ENCODE measurements at places on chromosomes 11 and 22.

- no peak for DNase-seq
Measured at GRCh38 chr11:121863126-121863525, 252.9 kb downstream of the BLID start.

DNA sequence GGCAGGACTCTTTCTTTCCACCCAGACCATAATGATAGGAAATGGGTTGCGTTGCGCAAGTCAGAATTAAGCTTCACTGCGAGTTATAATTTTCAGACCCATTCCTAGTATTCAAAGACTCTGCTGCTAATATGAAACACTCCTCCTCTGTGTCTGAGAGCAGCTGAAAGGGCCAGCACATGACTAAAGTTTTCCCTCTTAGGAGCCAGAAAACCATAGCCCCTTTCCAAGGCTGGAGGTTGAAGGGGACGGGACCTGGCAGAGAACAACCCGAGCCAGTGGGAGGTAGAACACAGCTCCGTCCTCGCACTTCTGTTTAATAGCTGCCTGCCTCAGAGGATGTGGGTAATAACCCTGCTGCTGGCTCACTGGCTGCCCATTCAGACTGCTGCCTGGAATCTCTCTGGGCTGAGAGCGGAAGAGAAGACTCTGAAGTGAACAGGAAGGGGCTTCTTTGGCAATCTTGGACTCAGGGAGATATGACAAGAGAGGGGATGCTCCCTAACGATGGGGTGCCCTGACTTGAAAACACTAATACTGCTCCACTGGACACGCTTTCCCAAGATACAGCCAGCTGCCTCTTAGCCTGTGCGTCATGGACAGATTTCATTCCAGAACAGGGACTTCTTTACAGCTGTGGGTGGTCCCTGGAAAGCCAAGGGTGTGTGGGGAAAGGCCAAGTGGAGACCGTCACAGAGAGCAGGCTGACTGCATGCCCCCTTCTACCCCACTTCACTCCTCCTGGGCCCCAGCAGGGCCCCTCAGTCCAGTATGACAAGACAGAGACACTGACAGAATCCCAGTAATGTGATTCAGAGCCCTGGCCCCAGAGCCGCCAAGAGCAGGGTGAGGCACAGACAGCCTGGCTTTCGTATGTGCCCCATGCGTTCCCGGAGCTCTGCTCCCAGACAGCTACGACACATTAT, 156.9 kb downstream of the FEZ1 start:
- DNase-seq: no peak

- DNase-seq: no peak
Measured at GRCh38 chr11:91560434-91560833, 664.2 kb upstream of the FAT3 start.

- DNase-seq: no peak
Measured at GRCh38 chr11:120211522-120212258, 858 bp downstream of the OAF start.
